ENCODE measurements at places on chromosomes 2 and 18.

GRCh38 chr18:50193796-50194630 lies 934 bp downstream of the MYO5B start:
- DNase-seq: no peak

- DNase-seq: no peak
These were observed 47.7 kb downstream of the COLEC12 start for GRCh38 chr18:452816-453215.

DNA sequence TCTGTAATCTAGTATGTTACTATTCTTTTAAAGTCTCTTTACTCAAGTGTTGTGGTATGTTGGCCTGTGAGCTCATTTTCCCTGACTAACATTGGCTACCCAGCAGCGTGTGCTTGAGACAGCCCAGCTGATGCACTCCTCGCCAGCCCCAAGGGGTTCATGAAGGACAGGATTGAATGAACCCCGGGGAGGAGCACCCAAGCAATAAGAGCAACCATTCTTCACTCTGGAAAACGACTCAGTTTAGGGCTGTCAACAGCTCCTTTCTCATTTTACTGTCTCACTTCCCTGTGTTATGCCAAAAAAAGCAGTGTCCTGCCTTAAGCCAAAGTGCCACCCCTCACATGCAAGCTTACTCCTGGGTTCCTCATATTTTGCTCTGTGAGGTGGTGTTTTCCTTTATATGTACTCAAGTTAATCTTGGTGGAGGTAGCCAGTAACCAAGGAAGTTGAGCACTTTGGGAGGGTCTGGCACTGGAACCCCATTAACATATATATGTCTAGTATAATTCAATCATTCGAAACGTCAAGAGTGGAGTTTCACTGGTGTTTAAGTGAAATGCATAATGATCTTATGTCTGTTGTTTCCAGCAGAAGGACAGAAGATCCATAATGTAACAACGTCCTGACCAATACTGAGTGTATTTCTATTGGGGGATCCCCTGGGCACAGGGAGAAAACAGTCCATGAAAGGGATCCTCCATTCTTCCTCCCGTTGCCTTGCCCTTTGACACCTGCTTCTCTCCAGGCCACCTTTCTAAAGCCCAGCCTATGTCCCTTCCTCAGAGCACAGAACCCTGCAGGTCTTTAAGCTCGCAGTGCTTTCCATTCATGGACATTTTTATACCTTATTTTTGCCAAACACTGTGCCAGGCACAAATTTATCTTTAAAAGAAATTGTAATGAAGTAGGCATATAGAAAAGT lies 43.2 kb downstream of the ATIC start:
- no peak for DNase-seq

GRCh38 chr2:230781130-230781797 lies 68.6 kb downstream of the CAB39 start:
- DNase-seq: no peak

- DNase-seq: no peak
These were observed 77.1 kb upstream of the SLC39A10 start for GRCh38 chr2:195579776-195580555.

GRCh38 chr2:141814150-141814549 lies 316.7 kb downstream of the LRP1B start:
- no peak for DNase-seq

- no peak for DNase-seq
These were observed 223.5 kb downstream of the HRH4 start for GRCh38 chr18:24683925-24684324.

- DNase-seq: no peak
These were observed 415.5 kb downstream of the LRATD1 start for GRCh38 chr2:15048000-15048399.

GRCh38 chr2:156340377-156340776 lies 7.9 kb upstream of the NR4A2 start:
- no peak for DNase-seq

- DNase-seq: no peak
These were observed 2.0 kb upstream of the DGKD start for GRCh38 chr2:233352141-233352842.

DNA sequence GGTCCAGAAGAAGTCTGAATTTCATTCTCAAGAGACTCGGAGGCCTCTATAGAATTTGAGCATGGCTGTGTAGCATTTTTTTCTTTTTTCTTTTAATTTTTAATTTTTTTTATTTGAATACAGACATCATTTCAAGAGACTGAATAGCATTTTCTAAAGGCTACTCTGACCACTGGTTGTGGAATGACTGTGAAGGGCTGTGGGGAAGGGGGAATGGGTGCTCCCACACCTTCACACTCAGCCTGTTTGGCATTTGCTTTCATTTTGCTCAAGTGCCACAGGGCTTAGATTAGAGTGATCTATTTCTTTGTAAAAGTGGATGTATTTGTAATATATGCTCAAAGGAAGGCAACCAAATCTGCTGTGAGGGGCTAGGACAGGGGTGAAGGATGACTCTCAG lies 142.0 kb upstream of the SPOPL start:
- no peak for DNase-seq

GRCh38 chr2:144230448-144231085 lies 289.4 kb downstream of the ZEB2 start:
- DNase-seq: no peak

DNA sequence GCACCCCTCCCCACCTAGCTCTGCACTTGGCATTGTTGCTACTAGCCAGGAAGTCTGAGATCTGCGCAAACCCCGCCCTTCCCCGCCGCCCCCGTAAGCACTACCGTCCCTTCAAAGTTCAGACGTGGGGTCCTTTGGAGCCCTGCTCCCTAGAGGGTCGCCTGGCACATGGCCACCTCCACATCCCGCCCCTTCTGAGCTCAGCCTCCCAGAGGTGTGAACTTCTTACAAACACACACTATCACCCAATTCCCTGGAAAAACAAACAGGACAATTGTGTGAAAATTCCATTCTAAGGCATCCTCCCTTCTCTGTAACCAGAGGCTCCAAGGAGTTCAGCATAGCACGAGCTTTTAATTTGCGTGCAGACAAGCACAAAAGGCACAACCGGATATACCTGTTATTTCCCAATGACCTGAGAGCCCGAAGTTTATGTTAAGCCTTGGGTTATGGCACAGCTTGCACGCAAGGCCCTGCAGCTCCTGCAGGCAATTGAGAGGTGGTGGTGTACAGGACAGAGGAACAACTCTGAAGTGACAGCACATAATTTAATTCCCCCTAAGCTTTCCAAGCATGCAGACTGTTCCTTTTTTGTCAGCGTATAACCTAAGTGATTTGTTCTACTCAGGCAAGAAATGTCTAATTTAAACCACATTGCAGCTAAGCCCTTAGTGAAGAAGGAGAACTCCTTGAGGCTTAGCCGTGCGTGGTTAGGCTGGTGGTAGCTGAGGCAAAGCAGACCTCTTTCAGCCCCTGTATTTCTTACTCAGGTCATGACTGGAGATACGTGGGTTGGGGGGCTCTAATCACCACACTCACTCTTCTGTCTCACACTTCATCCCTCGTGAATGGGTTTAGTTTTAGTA lies 20.3 kb upstream of the CYP1B1 start:
- DNase-seq: no peak

DNA sequence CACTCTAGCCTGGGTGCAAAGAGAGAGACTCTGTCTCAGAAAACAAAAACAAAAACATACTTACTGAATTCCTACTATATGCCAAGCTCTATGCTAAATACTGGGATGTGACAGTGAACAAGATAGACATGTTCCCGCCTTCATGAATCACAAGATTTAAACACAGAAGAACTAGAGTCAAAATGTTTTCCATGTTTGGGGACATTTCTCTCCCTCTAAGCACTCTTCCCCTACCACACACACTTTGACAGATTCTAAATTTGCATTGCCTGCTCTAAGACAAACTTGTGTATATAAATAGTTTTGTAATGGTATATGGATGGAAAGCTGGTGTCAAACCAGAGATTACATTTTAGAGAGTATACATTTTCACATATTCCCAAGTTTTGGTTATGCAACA lies 11.1 kb downstream of the CYBRD1 start:
- DNase-seq: no peak

DNA sequence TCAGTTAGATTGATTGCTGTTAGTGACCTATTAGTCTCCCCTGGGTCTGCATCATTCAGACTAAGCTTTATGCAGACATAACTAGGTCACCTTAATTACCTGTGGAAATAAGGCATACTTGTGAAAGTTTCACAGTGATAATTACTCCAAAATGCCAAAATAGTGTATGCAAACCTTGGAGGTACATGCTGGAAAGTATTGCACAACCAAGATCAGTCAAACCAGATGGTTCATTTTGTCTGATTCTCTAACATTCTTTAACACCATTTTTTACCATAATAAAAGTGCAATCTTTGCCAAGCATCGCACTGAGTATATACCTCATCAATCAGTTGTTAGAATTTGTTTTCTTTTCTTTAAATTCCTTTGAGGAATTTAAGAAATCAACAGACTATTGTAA lies 186.3 kb upstream of the TMEFF2 start:
- DNase-seq: no peak

GRCh38 chr2:39587641-39588040 lies 78.1 kb upstream of the TMEM178A start:
- DNase-seq: no peak

DNA sequence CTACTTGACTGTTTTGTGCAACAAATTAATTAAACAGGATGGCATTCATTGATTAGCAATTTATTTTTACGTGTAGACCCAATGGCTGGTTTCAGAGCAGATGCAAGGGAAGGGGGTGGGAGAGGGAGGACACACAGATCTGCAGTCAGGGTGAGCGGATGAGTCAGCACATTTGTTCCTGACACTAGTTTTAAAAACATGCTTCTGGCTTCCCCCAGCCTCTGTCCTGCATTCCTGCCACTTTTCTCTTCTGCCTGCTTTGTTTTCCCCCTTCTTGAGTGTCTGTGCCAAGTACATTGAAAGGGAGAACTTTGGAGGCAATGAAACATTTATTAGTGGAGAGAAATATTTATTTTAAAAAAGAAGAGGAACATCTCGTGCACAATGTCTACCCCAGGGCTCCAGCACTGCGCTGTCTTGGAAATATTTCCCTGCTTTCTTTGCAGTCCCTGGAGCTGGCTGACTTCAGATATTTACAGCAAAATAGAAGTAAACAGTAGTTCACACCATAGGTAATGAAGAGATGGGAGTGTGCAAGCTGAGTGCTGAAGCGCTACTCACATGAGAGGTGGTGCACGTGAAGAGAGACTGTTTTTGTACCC lies 52.2 kb downstream of the NRP2 start:
- DNase-seq: no peak

GRCh38 chr18:51461956-51462355 lies 264.5 kb upstream of the MEX3C start:
- no peak for DNase-seq

DNA sequence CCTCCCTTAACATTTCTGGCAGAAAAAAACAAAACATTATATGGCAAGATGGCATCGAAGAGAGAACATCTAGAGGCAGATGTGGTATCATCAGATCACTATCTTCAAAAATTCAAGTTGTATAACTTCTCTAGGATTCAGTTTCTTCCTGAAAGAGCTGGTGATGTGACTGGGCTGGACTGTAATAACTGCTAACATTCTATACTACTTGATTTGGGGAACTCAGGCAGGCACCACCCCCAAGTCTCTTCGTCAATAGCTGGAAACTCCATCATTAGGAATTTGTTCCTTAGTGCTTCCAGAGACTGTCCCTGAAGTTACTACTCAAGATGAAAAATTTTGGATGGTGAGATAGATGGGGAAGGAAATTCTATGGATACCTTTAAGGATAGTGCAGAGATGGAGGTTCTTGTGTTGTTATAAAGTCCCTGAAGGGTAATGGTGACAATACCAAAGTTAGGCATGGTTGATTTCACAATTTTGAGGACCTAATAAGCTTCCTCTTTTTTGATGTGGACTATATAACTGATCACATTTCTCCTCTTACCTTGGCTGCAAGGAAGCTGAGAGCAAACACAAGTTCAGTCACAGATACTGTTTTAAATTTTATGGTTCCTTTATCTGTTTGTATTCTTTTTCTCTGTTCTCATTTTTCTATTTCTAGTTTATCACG lies 59.1 kb upstream of the PGAP1 start:
- DNase-seq: no peak

- DNase-seq: no peak
These were observed 862.3 kb upstream of the POU3F3 start for GRCh38 chr2:103991591-103991990.

DNA sequence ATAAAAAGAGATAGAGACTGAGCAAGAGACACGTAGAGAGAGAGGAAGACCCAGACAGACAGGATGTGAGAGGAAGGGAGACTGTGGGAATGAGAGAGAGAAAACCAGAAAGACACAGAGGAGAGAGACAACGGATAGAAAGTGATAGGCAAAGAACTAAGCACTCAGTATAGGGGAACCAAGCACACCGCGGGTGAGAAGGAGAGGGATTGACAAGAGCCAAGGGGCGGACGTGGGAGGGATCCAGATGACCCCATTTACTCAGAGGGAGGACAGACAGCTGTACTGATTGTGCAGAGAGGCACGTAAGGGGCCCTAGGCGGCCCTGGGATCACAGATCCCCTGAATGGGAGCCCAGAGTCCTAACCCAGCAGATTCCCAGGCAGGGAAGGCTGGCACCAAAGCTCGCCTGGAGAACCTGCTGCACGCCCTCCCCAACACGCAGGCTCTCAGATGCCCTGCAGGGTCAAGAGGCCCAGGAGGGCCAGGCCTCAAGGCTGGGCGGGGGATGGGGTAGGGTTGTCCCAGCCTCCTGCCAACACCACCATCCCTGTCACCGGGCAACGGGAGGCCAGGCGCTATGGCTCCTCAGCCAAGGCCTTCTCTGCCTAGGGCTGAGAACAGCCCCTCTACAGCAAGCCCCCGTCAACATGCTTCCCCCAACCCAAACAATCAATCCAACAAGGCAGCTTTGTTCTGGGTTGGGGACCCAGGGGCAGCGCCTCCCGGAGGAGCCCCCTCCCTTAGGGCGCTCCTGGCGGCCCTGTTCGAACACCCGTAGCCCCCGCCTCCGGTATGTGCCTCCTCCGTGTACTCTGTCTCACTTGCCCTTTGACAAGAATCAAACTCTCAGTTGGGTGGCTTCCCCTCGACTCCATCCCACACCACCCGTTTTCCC lies 579 bp downstream of the LOXL3 start:
- DNase-seq: no peak

DNA sequence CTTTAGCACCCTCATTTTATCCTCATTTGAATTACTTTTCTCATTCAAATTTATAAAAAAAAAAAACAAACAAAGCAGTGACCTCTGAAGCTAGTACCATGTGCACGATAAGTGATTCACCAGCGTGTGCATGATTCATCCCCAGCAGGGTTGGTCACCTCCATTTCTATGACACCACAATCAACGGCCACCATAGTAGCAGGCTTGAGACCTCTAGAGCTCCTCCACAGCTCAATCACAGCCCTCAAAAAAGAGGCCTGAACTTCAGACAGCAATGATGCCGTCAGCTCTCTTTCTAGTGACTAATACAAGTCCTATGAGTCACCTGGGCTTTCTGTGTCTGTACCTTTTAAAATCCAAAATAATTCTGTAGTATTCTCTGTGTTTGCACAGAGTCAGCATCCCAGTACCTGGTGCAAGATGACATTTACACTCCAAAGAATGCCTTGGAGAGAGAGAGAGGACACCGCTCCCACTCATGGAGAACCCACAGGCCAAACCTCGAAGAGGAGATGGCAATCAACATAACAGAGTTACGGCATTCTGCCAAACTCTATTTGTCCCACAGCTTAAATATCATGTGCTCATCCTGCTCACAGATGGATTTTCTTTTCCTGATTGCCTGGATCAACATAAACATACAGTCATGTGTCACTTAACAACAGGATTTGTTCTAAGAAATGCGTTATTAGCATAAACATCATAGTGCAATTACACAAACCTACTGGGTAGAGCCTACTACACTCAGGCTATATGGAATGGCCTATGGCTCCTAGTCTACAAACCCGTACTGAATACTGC lies 58.7 kb downstream of the L3MBTL4 start:
- no peak for DNase-seq

- DNase-seq: no peak
These were observed 5.5 kb downstream of the VSNL1 start for GRCh38 chr2:17545680-17546613.

Data from substantia nigra (tissue), 51 donors.